RPMI7951 (cell line): ENCODE measurements at places on chromosomes 3 and 15. TPM values are rescaled to one million over a fixed set of nuclear protein-coding genes. Genes with fewer than 3 reads are reported as not detected.

Gene P2RY13
- total RNA-seq: not detected in 2 replicates

Gene TMC3
- not detected in 2 replicates for total RNA-seq

Gene SHC4
- 1.2 and 1.9 TPM in 2 replicates for total RNA-seq

Gene ADAMTS7
- 6.8 and 9.7 TPM in 2 replicates for total RNA-seq

Gene MKRN3
- 3.5 and 3.6 TPM in 2 replicates for total RNA-seq

DNA sequence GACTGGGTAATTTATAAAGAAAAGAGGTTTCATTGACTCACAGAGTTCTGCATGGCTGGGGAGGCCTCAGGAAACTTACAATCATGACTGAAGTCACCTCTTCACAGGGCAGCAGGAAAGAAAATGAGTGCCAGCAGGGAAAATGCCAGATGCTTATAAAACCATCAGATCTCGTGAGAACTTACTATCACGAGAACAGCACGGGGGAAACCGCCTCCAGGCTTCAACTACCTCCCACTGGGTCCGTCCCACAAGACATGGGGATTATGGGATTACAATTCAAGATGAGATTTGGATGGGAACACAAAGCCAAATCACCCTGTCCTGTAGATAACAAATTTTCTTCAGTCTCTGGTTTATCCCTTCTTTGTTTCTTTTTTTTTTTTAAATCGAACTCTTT is 31.0 kb upstream of the AVEN start:
- DNase-seq: peak; percentile 49

GRCh38 chr15:37032091-37032775 is 68.1 kb downstream of the MEIS2 start:
- no peak for DNase-seq

- peak; percentile 22 for DNase-seq
These were observed 106.8 kb downstream of the EDEM1 start for GRCh38 chr3:5294356-5294755.

GRCh38 chr15:89647191-89647851 is 7.9 kb downstream of the KIF7 start:
- peak; percentile 58 for DNase-seq

- no peak for DNase-seq
These were observed 1039.8 kb upstream of the SEMA6D start for GRCh38 chr15:46677491-46677890.

DNA sequence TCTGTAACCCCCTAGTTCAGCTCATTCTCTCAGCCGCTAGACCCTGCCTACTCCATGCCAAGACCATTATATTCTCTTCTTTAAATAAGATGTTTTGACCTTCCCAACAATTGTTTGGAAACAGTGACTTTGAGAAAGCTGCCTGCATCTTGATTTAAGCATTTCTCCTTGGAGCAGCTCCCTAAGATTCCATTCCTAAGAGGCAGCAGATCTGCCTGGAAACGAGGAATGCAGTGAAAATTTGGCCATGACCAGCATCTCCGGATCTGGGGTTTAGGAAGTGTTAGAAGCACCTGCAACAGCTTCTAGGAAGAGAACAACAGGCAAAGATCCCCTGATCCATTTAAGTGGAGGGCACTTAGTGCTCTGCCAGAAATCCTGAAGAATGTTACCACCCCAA is 235.7 kb downstream of the NTRK3 start:
- no peak for DNase-seq

GRCh38 chr3:69542805-69543429 is 157.0 kb upstream of the FRMD4B start:
- no peak for DNase-seq

- DNase-seq: no peak
These were observed 6.6 kb upstream of the ICE2 start for GRCh38 chr15:60485365-60486055.

DNA sequence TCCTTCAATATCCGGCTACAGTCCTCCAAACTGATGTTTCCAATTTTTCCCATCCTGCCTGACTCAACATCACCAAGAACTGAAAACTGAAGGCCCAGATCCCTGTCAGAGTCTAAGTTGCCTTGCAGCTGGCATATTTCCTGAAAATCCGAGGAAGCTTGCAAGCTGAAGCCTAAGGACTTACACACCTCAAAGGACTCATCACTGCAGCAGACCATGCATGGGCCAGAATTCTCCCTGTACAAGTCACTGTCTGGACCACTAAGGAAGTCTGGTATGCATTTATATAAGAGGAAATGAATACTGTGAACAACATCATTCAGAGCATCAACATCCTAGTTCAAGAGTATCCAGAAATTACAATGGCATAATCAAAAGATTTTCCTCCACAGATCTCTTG is 548.8 kb upstream of the MDFIC2 start:
- peak; percentile 39 for DNase-seq

DNA sequence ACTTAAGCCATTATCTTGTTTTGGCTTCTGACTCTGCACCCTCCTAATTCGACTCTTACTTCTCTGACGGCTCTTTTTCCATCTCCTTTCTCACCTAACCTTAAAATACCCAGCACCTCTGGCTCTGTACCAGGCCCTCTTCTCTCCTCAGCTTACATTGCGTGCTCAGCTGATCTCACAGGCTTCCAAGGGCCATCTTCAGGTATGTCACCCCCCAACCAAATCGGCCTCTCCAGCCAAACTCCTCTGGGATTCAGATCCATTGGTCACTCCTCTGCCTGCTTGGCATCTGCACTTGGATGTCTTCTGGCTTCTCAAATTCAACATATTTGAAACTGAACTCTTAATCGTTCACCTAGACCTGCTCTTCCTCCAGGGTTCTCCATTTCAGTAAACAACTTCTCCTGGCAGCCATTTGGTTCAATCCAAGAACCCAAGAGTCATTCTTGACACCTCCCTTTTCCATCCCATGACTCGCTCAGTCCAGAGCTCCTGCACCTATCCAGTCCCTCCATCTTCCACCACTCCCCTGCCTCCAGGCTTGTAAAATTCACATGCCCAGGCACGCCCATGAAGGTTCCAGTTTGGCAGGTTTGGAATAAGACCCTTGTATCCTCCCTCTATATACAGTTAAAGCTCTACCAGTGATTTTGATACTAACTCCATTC is 35.2 kb upstream of the SLC41A3 start:
- no peak for DNase-seq

GRCh38 chr3:134650431-134651346 is at the start of gene KY:
Gene KY (minus strand): TSS chr3:134651022. CDS start chr3:134650960, 62 bp downstream.
- peak; percentile 31 for DNase-seq

DNA sequence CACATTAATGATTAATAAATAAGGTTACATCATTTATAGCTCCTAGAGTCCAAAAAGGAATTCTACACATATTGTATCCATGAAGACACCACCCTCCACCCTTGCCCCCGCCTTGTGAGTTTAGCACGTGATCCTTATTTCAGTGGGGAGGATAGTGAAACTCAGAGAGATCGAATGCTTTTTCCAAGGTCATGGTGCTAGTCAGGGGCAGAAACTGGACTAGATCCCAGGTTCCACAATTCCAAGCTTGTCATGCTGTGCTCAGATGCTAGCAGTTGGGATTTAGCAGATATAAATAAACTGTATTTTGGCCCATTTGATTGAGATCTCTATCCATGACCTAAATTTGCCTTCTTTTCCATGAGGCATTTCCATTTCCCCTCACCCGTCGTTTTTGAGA is 227.4 kb upstream of the THRB start:
- no peak for DNase-seq

DNA sequence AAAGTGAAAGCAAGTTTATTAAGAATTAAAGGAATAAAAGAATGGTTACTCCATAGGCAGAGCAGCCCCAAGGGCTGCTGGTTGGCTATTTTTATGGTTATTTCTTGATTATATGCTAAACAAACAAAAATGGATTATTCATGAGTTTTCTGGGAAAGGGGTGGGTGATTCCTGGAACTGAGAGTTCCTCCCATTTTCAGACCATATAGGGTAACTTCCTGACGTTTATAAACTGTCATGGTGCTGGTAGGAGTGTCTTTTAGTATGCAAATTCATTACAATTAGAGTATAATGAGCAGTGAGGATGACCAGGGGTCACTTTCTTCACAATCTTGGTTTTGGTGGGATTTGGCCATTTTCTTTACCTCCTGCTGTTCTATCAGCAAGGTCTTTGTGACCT is 707.9 kb downstream of the ZNF385D start:
- DNase-seq: no peak

DNA sequence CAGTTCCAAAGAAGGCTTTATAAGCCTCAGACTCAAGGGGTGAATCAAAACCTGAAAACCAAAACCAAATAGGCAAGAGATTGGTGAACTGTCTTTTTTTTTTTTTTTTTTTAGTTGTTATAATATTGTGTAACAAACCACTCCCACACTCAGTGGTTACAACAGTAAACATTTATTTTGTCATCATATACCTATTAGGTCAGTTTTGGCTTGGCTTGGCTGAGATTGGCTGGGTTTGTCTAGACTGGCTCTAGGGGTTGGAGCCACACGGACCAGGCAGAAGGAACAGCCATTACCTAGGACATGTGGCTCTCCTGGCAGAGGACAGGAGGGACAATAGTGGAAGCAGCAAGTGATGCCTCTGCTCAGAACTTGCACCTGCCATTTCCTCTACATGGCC is 26.4 kb upstream of the RYR3 start:
- no peak for DNase-seq

GRCh38 chr3:71415681-71416122 is 167.8 kb downstream of the FOXP1 start:
- no peak for DNase-seq

- no peak for DNase-seq
These were observed 42.2 kb downstream of the TBC1D2B start for GRCh38 chr15:78035321-78035751.

- DNase-seq: no peak
These were observed 40.9 kb upstream of the RNU6-1 start for GRCh38 chr15:67880651-67881182.

GRCh38 chr3:16386561-16386960 is 121.5 kb downstream of the OXNAD1 start:
- no peak for DNase-seq

DNA sequence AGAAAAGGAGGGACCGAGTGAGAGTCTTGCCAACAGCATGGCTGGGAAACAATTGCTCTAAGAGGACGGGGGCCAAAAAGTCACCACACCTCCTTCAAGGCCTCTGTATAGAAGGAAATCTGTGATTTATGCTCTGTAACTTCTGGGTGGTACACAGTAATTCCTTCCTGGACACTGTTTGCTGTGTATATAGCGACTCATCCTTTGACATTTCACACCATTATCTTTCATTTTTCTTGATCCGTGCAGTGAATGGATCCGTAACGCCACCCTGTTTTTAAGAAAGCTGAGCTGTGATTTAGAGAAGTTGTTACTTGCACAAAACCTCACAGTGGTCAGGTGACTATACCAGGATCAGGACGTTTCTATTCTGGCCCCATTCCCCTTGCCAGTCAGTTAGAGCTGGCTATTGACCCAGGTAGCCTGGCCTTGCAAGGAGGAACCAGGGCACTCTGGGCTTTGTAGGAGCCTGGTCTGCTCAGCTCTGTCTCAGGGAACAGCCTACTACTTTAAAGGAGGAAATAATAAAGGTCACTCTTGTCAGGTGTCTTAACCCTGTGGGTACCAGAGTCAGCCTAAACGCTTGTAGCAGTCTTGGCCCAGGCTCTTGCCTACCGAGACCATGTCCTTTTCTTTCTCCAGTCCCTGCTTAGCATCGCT is 86.5 kb upstream of the MYZAP start:
- no peak for DNase-seq

- DNase-seq: peak; percentile 10
These were observed 13.0 kb downstream of the NKTR start for GRCh38 chr3:42613462-42613861.

GRCh38 chr15:42503825-42504224 is 8.4 kb downstream of the SNAP23 start:
- DNase-seq: no peak

- no peak for DNase-seq
These were observed 1.4 kb downstream of the EPHB3 start for GRCh38 chr3:184562878-184563560.

DNA sequence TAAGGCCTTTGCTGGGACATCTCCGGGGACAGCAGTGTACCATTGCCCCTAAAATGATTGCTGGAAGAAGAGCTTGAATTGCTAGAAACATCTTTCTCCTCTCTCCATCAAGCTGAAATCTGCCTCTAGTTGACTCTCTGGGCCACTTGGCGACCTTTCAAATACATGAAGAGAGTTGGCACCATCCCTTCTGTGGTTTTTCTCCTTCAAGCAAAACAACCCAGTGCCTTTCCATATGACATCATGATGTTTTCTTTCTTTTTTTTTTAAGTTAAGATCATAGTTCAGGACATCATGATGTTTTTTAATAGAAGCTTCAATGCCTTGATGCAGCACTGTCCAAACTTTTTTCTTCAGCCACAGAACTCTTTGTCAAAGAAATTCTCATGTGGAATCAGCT is 144.0 kb upstream of the PTPRG start:
- peak; percentile 64 for DNase-seq

- no peak for DNase-seq
These were observed 41.6 kb upstream of the STRIT1 start for GRCh38 chr3:155334914-155335723.
